ENCODE measurements at places on chromosomes 11 and 22. TPM values are rescaled to one million over a fixed set of nuclear protein-coding genes. Genes with fewer than 3 reads are reported as not detected.

DNA sequence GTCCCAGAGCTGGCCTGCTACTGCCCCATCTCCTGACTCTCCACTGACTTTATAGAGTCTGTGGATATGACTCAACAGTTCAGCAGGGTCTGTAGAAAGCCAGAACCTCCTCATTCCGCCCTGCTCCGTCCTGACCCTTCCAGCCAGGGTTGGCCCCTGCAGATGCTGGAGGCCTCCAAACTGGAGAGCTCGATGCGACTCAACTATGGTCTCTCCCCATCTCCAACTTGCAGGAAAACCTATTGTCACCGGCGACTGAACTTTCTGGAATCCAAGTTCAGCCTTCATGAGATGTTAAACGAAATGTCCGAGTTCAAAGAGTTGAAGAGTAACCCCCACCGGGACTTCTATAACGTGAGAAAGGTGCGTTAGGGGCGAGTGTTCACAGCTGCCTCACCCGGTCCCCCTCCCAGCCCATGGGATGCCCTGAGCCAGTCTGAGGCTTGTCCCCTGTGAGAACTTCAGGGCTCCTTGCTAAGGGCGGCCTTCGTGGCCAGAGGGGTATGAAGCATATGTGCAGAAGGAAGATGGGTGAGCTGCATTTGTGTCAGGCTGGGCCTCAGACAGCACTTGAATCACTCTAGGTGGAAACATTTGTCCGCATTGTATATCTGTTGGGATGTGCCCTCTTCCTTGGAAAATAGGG lies 32.1 kb downstream of the AMPD3 start:
- no peak overlapping the region for H3K4me3 ChIP-seq
- no peak for DNase-seq
- H3K36me3 ChIP-seq, result peaks cover 11% of the 10 kb centered on the region
- no peak overlapping the region for H3K27ac ChIP-seq
- no peaks in the 10 kb centered on the region for H3K27me3 ChIP-seq

- H3K36me3 ChIP-seq, result no peaks in the 10 kb centered on the region
- no peak overlapping the region for H3K4me3 ChIP-seq
- no peak overlapping the region for H3K27ac ChIP-seq
- H3K4me1 ChIP-seq, result peaks cover 11% of the 10 kb centered on the region
Observed at GRCh38 chr11:4559527-4560440, 14.8 kb downstream of the OR52M1 start.

DNA sequence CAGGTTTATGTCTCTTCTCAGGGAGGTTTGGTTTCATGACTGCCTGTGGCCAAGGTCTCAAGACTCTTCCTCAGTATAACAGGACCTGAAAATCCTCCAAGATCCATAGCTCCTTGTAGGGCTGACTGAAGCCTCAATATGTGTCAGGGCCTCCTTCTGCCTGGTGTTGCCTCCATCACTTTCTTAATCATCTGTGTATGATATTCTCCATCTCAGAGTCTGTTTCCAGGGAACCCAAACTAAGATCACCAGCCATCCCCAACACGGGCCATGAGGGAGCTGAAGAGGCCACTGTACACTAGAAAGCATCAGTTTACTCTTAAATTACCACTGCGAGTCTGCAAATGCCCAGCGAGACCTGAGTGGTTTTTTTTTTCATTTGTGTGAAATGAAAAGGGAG lies 17.7 kb downstream of the GGTLC2 start:
- H3K4me1 ChIP-seq, result no peaks in the 10 kb centered on the region
- H3K27me3 ChIP-seq, result peaks cover 95% of the 10 kb centered on the region
- no peak overlapping the region for H3K27ac ChIP-seq
- DNase-seq, result no peak
- no peak overlapping the region for H3K4me3 ChIP-seq

DNA sequence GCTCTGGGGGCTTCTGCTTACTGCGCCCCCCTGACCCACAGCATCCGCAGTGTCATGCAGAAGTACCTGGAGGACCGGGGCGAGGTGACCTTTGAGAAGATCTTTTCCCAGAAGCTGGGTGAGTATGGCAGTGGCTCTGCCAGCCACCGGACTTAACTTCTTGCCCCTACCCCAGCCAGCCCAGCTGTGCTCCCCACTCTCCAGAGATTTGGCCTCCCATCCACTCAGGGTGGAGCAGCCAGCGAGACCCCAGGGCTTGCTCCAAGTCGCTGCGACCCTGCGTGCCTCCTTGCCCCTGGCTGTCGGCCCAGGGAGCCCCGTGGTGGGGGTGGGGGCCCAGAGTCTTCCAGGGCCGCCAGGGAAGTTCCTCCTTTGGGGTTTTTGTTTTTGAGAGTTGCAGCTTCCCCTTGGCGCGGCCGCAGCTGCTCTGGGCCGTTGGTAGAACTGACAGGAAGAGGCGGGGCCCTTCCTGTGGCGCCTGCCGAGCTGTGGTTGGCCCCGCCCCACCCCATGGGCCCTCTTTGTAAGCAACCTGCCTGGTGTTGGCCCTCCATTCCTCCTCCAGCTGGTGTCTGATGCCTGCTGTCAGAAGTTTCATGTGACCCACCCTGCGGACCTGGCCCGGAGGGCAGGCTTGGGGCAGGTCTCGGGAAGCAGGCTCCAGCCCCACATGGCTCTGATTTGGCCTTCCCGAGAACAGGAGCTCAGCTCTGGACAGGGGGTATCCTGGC lies 11.1 kb downstream of the GRK2 start:
- H3K27ac ChIP-seq, result no peak overlapping the region
- no peak overlapping the region for H3K4me3 ChIP-seq
- peaks cover 46% of the 10 kb centered on the region for H3K36me3 ChIP-seq
- no peak for DNase-seq
- no peaks in the 10 kb centered on the region for H3K4me1 ChIP-seq

Gene IRAG1
- total RNA-seq, result not detected

GRCh38 chr11:128290106-128290840 lies 297.1 kb downstream of the ETS1 start:
- peak overlapping the region; percentile 82 for H3K27ac ChIP-seq
- peaks cover 30% of the 10 kb centered on the region for H3K4me1 ChIP-seq
- no peaks in the 10 kb centered on the region for H3K27me3 ChIP-seq
- peak; percentile 58 for DNase-seq
- no peaks in the 10 kb centered on the region for H3K36me3 ChIP-seq
- peak overlapping the region; percentile 30 for H3K4me3 ChIP-seq

DNA sequence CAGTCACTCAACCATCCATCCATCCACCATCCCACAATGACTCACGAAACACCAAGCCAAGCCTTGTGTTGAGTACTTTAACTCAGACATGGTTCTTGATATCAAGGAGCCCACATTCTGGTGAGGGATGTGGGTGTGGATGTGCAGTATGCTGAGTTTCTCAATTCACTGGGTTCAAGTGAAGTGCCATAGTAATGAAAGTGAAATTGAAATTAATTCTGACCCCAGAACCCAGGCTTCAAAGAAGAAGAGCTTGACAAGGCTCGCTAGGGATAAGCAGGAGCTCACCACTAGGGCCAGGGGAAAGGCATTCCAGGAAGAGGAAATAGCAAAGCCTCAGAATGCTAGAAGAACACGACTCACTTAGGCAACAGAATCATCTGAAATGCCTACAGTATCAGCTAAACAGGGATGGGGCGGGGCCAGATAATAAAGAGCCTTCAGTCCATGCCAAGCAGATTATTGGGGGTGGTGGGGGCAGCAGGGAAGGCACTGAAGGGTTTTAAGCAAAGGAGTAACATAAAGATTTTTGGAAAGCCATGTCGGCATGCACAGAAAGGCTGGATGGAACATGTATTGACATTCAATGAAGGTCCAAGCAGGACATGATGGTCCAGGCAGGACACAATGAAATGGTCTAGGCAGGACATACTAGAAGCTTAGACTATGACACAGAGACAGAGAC lies 37.2 kb downstream of the RTL6 start:
- no peak overlapping the region for H3K4me3 ChIP-seq
- H3K4me1 ChIP-seq, result no peaks in the 10 kb centered on the region
- H3K27ac ChIP-seq, result no peak overlapping the region
- no peak for DNase-seq
- peaks cover 54% of the 10 kb centered on the region for H3K27me3 ChIP-seq

GRCh38 chr11:27210531-27210930 lies 152.5 kb downstream of the CCDC34 start:
- H3K27ac ChIP-seq, result peak overlapping the region; percentile 89
- no peak overlapping the region for H3K4me3 ChIP-seq
- H3K4me1 ChIP-seq, result peaks cover 80% of the 10 kb centered on the region
- no peaks in the 10 kb centered on the region for H3K27me3 ChIP-seq
- no peaks in the 10 kb centered on the region for H3K36me3 ChIP-seq
- no peak for DNase-seq

GRCh38 chr11:112241486-112241885 lies 15.3 kb downstream of the PTS start:
- peaks cover 13% of the 10 kb centered on the region for H3K36me3 ChIP-seq
- no peak for DNase-seq
- H3K27me3 ChIP-seq, result no peaks in the 10 kb centered on the region
- no peak overlapping the region for H3K4me3 ChIP-seq
- no peaks in the 10 kb centered on the region for H3K4me1 ChIP-seq
- no peak overlapping the region for H3K27ac ChIP-seq

DNA sequence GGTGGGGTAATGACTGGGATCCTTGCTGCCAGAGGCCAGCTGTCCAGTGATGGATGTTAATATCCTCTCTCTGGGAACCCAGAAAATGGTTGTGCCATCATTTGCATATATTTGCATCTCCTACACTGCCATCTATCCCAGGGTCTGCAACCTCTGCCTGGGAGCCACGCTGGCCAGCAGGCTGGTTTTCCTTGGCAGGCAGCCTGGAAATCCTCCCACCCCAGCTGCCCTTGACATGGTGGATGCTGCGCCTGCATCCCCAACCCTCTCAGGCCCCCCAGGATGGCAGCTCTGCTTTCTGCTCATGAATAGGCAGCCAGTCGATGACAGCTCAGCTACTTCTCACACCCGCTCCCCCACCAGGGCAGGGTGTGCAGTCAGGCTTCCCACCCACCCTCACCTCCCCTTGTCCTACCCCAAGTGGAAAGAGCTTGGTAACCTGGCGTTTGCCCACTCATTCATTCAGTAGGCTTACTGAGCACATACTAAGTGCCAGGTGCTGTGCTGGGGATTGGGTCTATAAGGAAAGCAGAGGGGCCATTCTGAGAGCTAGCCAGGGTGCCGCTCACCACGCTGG lies 202.5 kb downstream of the TRIM29 start:
- no peak overlapping the region for H3K27ac ChIP-seq
- H3K4me3 ChIP-seq, result no peak overlapping the region
- no peak for DNase-seq

DNA sequence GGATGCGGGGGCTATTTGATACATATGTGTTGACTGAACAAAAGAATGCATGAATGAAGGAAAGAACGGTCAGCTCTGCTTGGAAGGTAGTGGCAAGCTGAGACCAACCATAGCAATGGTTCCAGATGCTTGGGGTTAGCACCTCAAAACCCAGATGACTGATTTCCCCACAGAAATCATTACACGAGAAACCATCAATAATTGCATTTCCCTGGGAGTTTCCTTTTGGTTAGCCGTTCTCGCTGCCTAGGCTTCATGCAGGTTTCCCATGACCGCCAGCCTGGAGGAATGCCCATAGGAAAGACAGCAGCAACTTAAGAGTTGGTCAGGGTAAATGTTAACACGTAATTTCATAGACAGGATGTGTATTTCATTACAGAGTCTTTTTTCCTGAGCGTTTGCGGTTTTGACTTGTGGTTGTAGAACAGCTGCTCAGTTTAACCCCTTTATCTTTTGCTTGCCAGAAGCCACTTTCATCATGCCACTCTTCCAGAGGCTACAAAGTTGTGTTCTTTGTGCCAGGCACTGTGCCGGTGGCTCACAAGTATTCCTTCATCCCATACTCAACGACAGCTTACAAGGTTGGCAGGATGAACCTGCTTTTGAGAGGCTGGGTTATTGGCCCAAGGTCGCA lies 2.8 kb downstream of the IL17RA start:
- H3K36me3 ChIP-seq, result peaks cover 23% of the 10 kb centered on the region
- H3K27me3 ChIP-seq, result no peaks in the 10 kb centered on the region
- DNase-seq, result no peak
- H3K27ac ChIP-seq, result no peak overlapping the region

- no peak overlapping the region for H3K27ac ChIP-seq
- H3K4me1 ChIP-seq, result peaks cover 15% of the 10 kb centered on the region
- no peak overlapping the region for H3K4me3 ChIP-seq
Observed at GRCh38 chr22:29607426-29607825, 4.0 kb downstream of the NF2 start.

DNA sequence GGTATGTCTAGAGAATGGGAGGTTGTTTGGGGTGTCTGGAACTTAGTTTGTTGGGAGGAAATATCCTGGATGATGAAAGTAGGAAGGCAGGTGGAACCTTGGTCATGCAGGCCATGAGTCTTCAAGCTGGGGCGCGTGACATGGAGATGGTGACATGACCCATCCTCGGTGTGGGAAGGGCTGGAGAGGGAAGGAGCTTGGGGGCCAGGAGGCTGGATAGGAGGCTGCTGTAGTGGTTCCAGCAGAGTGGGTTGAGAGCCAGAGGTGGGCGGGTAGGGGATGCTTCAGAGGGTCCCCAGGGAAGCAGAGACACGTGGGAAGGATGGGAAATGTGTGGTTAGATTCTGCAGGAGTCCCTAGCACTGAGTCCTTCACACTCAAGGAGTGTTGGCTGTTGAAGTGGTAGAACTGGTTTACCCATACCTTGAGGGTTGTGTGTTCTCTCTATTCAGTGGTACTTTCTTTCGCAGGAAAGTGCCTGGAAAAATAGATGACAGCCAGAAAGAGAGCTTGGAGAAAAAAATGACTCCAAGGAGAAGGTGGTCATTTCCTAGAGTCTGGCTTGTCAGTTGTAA lies 56.8 kb downstream of the LDLRAD3 start:
- H3K4me3 ChIP-seq, result no peak overlapping the region
- peaks cover 10% of the 10 kb centered on the region for H3K4me1 ChIP-seq
- H3K27ac ChIP-seq, result no peak overlapping the region
- peak; percentile 10 for DNase-seq
- no peaks in the 10 kb centered on the region for H3K36me3 ChIP-seq
